ENCODE measurements at places on chromosomes 16 and 17.

GRCh38 chr17:69460963-69461922 is 46.7 kb downstream of the MAP2K6 start:
- no peak for DNase-seq

- DNase-seq, result no peak
Measured at GRCh38 chr17:10797476-10798328, 6.2 kb downstream of the TMEM238L start.

DNA sequence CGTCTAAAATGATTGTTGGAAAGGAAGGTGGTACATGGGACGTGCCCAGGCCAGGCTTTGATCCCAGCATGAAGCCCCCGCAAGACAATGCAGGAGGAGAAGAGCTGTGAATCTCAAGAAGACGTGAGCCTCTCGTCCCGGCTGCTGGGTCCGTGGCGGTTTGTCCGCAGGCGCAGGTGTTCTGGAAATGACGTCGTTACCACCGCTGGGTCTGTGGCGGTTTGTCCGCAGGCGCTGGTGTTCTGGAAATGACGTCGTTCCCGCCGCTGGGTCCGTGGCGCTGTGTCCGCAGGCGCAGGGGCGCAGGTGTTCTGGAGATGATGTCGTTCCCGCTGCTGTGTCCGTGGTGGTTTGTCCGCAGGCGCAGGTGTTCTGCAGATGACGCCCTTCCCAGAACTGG is 14.1 kb downstream of the SPG7 start:
- no peak for DNase-seq

- peak; percentile 74 for DNase-seq
Measured at GRCh38 chr17:59825533-59826322, 67.0 kb downstream of the TUBD1 start.

DNA sequence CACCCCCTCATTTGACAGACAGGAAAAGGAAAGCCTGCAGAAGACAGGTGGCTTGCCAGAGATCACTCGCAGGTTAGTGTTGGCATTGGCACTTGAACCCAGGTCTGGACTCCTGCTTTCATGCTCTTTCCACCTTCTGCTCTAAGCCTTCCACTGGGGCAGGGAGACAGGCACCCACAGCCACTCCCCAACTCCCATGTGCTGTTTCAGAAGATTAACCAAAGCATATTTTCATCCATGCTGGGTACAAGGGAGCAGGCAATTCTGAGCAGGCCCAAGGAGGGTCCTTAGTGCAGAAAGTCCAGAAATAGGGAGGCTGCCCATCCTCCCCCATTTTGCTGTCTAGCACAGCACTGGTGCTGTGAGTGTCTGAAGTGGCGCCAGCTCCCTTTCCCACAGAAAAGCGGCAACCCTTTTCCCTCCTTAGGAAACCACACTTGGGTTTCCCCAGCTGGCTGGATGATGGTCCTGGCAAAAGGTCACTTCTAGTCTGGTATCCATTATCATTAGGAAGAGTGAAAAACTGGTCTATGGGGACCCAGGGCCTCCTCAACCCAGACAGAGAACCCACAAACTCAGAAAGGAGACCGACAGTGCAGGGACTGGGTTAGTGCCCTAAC is 2.0 kb upstream of the CAVIN1 start:
- no peak for DNase-seq

DNA sequence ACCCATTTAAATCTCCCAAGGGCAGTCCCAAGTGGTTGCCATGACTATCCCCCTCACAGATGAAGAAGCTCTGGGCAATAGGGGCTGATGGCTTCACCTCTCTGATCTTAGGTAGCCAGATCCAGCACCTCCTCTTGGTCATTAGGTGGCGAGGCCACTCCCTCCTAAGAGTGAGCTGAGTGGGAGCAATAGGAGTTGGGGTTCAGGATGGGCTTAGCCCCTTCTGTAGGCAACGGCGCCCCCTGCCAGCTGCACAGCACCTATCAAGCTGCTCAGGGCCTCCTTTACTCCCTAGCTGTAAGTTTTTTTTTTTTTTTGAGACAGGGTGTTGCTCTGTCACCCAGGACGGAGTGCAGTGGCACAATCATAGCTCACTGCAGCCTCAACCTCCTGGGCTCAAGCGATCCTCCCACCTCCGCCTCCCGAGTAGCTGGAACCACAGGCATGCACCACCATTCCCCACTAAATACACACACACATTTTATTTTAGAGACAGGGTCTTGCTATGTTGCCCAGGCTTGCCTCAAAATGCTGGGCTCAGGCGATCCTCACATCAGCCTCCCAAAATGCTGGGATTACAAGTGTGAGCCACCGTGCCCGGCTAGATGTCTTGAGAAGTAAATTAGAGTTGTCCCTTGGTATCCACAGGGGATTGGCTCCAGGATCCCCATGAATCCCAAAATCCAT is 3.5 kb upstream of the RRAD start:
- DNase-seq, result no peak

GRCh38 chr17:34556384-34556783 is 23.0 kb upstream of the TMEM132E start:
- DNase-seq, result no peak

DNA sequence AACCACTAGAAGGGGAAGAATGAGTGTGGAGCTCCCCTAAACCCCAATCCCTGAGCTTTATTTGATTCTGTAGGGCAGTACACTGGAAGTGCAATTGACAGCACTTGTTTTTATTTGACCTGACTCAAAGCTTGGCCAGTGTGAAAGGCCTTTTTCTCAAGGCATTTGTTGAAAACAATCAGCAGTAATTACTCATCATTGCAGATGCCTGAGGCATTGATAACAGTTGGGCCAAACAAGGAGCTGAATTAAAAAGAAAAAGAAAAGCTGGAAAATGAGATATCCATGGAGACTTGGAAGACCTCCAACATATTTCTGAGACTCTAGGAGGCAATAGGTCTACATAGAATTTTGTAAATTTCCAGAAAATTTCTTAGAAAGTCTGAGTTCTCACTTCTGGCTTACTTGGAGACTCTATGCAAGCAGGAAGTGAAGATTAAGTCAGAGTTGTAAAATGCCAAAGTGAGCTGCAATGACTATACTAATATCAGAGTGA is 200.8 kb upstream of the KCNJ16 start:
- DNase-seq, result peak; percentile 21

DNA sequence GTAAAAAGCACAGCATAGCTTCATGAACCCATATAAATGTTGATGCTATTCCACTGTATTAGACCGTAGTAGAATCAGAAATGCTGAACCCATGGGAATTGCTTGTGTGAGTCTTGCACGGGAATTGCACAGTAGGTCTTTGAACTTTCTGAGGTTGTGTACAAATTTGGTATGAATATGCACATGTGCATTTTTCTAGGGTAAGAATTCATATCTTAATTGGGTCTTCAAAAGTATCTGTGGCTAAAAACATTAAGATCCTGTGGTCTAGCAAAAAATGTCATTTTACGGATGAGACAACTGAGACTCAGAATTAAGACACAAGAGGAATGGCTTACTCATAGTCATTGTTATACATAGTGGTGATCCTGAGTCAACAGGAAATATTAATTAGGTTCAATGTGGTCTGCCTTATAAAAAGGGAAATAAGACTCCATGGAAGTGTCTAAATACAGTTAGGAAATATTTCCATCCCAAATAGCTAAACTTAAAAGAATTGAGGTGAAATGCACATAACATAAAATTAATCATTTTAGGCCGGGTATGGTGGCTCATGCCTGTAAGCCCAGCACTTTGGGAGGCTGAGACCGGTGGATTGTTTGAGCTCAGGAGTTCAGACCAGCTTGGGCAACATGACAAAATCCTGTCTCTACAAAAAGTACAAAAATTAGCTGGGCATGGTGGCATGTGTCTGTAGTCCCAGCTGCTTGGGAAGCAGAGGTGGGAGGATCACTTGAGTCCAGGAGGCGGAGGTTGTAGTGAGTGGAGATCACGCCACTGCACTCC is 22.8 kb downstream of the TAOK1 start:
- DNase-seq, result peak; percentile 29

GRCh38 chr16:52466994-52467393 is 79.9 kb downstream of the TOX3 start:
- DNase-seq, result no peak

- DNase-seq, result peak; percentile 89
Measured at GRCh38 chr16:10738231-10739077, 5.2 kb upstream of the NUBP1 start.

- no peak for DNase-seq
Measured at GRCh38 chr16:49484451-49484849, 110.8 kb downstream of the C16orf78 start.

DNA sequence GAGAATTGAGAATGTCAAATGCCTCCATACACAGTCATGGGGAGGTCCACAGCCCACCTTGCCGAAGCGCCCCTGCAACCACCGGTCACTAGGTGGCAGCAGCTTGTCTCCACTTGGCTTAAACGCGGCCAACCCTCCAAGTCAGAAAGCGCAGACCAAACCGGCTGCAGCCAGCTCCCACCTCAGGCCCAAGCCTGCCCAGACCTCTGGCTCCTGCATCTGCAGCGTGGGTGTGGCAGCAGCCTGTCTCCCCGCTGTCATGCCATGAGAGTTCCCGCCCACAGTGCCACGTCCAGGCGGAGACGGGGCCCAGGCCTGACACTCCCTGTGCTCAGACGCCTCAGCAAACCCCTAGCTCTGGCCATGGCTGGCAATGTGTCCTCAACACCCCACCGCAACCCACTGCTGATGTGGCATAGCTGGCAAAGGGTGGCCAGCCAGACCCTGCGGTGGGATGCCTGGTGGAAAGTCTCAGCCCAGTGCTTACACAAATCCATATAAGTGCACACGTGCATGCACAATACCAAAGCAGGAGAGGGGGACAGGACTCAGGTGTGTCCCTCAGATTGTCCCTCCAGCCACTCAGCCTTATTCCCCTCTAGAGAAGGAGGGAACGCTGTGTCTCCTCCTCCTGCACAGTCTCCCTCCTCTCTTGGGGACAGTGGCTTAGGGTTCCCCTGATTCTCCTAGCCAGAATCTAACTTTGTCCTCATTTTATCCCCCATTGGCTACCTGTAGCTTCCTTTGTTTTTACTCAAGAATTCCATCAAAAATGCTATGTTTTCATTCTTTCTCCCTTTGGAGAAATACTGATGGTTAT is 10.9 kb downstream of the COPZ2 start:
- DNase-seq, result peak; percentile 72

DNA sequence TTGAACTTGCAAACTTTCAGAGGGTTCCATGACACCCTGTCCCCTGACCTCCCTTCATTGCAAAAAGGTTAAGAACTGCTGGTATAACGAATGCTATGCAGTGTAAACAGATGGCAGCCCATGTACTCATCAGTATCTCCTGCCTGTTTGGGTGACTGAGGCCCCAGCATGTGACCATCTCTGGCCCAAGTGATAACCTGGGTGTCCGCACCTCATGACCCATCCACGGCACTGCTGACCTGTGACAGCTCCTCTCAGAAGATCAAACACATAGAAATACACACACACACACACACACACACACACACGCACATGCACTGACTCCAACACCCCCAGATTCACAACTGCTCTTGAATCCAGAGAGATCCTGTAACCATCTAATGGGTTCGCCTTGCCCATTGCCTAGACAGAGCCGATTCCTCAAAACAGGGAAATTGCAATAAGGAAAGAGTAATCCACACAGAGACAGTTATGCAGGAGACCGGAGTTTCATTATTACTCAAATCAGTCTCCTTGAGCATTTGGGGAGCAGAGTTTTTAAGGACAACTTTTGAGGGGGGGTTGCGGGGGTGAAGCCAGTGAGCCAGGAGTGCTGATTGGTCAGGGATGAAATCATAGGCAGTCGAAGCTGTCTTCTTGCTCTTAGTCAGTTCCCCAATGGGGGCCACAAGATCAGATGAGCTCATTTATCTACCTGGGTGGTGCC is 11.3 kb upstream of the PHOSPHO1 start:
- no peak for DNase-seq

DNA sequence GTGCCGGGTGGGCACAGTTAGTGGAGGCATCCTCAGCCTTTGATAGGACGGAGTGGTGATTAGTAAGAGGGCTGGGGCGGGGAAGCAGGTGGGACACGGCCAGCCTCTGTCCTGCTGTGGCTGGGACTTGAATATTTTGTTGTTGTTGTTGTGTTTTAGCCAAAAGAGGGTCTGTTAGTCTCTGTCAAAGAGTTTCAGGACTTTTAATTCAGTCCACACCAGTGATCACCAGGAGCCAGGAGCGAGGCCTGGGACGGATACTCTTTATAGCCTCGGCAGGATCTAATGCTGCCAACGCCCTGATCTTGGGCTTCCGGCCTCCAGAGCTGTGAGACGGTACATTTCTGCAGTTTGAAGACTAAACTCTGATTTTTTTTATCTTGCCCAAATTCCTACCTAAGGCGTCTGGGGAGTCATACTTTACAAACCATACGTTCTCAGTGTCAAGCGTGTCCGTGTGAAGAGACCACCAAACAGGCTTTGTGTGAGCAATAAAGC is 2.9 kb upstream of the RNF213 start:
- no peak for DNase-seq

GRCh38 chr17:47368262-47368661 is 44.5 kb downstream of the EFCAB13 start:
- no peak for DNase-seq

- DNase-seq, result no peak
Measured at GRCh38 chr16:12349936-12350850, 373.7 kb downstream of the SNX29 start.

DNA sequence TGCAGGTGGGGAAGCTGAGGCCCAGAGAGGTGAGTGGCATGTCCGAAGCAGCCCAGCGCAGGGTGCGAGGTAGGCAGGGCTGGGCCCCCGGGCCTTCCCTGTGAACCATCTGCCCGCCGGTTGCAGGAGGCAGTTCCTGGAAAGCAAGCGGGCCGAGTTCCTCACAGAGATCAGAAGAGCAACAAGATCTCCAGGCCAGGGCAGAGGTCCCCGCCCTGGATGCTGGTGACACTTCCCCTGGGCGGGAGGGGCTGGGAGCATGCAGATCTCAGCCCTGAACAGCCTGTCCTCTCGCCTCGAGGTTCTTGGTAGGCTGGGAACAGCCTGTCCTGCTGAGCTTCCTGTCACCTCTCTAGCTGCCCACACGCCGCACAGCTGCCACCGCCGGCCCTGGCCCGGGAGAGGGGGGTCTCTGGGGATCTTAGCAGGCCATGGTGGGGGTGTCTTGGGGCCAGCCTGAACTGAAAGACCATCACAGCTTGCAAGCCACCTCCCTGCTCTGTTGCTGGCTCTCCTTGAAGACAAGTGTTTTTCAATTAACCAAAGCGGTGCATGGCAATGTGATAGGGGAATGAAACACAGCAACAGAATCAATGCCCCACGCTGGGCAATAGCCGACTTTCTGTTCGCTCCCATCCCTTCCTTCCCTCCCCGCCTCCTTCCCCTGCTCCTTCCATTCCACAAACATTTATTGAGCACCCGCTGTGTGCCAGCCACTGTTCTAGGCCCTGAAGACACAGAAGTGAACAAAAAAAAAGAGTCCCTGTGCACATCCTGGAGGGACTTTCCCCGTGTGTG is 31.7 kb downstream of the SOCS1 start:
- no peak for DNase-seq

Measured in RCC 7860 (cell line).